ENCODE measurements at places on chromosomes 3 and 15.

DNA sequence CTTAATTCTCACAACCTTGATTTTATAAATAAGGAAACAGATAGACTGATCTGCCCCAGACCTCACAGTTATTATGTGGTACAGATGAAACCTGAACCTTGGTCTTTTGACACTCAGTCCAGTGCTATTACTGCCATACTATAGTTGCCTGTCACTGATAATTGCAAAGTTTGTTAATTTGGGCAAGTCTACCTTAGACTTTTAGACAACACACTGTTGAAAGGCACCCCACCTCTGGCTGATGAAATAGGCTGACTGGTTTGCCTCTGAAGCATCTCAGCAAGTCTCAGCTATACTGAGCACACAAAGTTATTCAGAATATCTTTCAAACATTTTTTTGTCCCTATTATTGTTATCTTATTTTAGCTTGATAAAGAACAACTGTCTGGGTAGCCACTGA, 53.1 kb upstream of the MAP4 start:
- H3K4me1 ChIP-seq, result peaks cover 13% of the 10 kb centered on the region
- no peak for DNase-seq
- no peak overlapping the region for H3K4me3 ChIP-seq
- no peak overlapping the region for H3K27ac ChIP-seq
- no peaks in the 10 kb centered on the region for H3K27me3 ChIP-seq
- peaks cover 16% of the 10 kb centered on the region for H3K36me3 ChIP-seq

DNA sequence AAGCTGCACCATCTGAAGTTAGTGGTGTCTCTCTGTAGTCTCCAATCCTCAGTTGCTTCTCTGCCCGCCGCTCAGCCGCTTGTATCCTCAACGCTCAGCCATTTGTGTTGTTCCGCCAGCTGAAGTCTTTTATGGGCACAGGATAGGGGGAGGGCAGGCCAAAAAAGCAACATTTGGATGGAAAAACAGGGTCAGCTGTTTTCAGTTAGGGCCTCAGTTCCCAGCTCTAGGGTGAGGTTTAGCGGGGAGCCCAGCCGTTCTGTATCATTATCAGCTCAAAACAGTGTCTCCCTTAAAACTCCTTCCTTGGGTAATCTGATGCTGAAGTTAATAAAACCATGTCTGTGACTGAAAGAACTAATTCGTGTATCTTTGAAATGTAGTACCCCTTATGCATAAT, 329.5 kb upstream of the AZI2 start:
- H3K4me3 ChIP-seq, result no peak overlapping the region
- H3K27me3 ChIP-seq, result no peaks in the 10 kb centered on the region
- no peaks in the 10 kb centered on the region for H3K36me3 ChIP-seq
- H3K4me1 ChIP-seq, result no peaks in the 10 kb centered on the region
- DNase-seq, result no peak

DNA sequence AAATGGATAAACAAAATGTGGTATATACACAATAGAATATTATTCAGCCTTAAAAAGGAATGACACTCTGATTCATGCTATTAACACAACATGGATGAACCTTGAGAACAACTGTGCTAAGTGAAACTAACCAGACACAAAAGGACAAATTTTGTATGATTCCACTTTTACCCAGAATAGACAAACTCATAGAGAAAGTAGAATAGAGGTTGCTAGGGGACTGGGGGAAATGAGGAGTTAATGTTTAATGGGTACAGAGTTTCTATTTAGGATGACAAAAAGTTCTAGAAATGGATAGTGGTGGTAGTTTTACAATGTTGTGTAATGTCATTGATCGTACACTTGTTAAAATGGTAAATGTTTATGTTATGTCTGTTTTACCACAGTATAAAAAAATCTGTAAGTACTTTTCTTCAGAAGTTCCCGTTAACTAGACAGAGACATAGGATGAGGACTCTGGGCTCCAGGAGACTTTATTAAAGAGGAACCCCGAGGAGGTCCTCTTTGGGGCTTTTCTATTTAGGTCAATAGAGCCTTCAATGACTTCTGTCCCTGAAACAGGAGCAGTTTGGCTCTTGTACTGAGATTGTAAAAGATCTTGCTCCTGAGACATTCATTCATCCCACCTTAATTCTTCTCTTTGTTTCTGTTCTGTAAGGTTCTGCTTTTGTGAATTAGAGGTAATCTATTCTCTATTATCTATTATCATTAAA, 24.5 kb downstream of the ABHD6 start:
- no peak overlapping the region for H3K4me3 ChIP-seq
- H3K27ac ChIP-seq, result no peak overlapping the region
- H3K36me3 ChIP-seq, result no peaks in the 10 kb centered on the region
- no peak for DNase-seq
- peaks cover 14% of the 10 kb centered on the region for H3K4me1 ChIP-seq
- H3K27me3 ChIP-seq, result no peaks in the 10 kb centered on the region

DNA sequence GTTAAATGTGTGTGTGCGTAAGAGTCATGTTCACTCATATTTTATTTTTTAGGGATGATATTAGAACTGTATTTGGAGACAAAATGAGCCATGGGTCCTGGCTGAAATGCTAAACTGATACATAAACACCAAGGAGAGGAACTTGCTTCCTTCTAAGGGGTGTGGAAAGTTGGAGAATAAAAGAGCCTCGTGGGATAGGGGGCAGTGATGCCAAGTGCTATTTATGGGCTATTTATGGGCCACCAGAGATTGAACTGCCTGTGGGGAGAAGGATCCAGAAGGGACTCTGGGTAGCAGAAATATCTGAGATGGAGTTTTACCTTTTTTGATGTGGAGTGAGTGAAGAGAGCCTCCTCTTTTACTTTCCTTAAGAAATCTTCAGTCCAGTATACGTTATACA, 1.8 kb upstream of the ARNT2 start:
- DNase-seq, result no peak
- no peaks in the 10 kb centered on the region for H3K36me3 ChIP-seq
- H3K27ac ChIP-seq, result no peak overlapping the region
- peaks cover 69% of the 10 kb centered on the region for H3K27me3 ChIP-seq
- no peak overlapping the region for H3K4me3 ChIP-seq
- peaks cover 4% of the 10 kb centered on the region for H3K4me1 ChIP-seq

GRCh38 chr3:108297647-108298046, 1.3 kb downstream of the HHLA2 start:
- H3K4me1 ChIP-seq, result peaks cover 88% of the 10 kb centered on the region
- peaks cover 6% of the 10 kb centered on the region for H3K36me3 ChIP-seq
- no peak for DNase-seq
- no peak overlapping the region for H3K27ac ChIP-seq

DNA sequence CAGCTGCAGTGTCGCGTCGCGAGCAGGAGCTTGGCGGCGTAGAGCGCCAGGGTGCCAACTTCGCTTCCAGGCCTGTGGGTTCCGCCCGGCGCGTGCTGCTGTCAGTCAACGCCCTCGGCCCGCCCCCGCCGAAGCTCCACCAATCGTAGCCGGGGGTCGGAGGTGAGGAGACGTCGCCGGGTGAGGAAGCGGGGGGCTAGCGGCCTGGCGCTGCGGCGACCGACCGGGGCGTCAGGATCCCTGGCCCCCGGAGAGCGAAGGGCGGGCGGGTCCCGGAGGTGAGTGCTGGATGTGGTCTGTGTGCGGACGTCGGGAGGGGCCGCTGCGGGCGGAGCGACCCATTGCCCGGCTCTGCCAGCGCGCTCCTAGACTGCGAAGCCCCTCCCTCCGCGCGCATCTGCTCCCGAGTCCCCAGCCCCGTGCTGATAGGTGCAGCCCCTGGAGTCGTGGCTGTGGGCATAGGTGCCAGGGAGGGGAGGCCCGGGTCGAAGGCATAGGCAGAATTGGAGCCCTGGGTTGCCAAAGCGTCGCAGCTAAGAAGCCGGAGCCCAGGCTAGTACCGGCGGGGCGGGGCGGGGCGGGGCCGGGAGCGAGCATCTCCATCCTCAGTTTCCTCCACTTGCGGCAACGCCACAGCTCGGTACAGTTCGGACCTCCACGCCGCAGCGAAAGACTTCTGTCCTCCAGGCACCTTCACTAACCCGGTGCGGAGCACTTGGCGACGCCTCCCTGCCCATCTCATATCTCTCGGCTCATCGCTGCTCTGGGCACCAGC, at the start of gene NXPE3:
Gene NXPE3, plus strand, starts transcription at position 165 of the 775 bp plus-strand sequence. CDS start 6,386 bp downstream, outside the sequence.
- peaks cover 37% of the 10 kb centered on the region for H3K4me1 ChIP-seq
- DNase-seq, result peak; percentile 95
- H3K4me3 ChIP-seq, result peak within 1 kb of the TSS; percentile 90
- H3K27me3 ChIP-seq, result no peaks in the 10 kb centered on the region
- H3K36me3 ChIP-seq, result peaks cover 16% of the 10 kb centered on the region

DNA sequence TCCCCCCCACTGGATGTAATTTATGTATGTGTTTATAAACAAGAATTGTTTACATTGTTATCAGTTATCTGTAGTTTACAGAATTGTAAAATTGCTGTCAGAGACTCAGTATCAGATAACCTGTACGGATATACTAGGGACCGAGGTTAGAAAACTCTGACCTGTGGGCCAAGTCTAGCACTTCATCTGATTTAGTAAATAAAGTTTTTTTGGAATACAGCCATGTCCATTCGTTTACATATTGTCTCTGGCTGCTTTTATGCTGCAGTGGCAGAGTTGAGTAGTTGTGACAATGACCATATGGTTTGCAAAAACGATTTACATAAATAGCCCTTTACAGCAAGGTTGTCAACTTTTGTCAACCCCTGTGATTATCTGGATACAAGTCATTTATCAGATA, 52.6 kb downstream of the LRRC28 start:
- no peaks in the 10 kb centered on the region for H3K27me3 ChIP-seq
- H3K27ac ChIP-seq, result no peak overlapping the region
- DNase-seq, result no peak
- peaks cover 1% of the 10 kb centered on the region for H3K36me3 ChIP-seq
- no peak overlapping the region for H3K4me3 ChIP-seq

- H3K27me3 ChIP-seq, result no peaks in the 10 kb centered on the region
- H3K27ac ChIP-seq, result no peak overlapping the region
- peaks cover 20% of the 10 kb centered on the region for H3K4me1 ChIP-seq
- no peak for DNase-seq
- H3K36me3 ChIP-seq, result peaks cover 24% of the 10 kb centered on the region
These were observed 6.2 kb downstream of the MGA start for GRCh38 chr15:41666353-41666920.

- H3K4me1 ChIP-seq, result peaks cover 35% of the 10 kb centered on the region
- no peak for DNase-seq
- H3K27me3 ChIP-seq, result no peaks in the 10 kb centered on the region
- H3K36me3 ChIP-seq, result peaks cover 12% of the 10 kb centered on the region
- no peak overlapping the region for H3K27ac ChIP-seq
- no peak overlapping the region for H3K4me3 ChIP-seq
These were observed 82.0 kb downstream of the LIPC start for GRCh38 chr15:58513726-58514336.

DNA sequence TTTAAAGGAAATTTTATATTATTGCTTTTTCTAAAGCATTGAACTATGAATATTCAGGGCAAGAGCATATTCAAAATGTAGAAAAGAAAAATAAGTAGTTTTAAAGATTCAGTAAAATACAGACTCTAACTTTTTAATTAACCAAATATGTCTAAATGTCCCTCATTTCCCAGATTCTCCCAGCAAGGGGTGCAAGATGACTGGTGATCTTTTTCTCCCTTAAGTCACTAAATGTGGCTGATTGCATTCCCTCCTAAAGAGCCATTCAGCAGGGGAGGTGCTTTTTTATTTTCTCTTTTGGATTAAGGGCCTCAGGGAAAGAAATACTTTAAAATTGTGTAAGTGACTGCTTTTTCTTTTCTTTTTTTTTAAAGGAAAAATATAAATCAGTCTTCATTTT, 406.9 kb downstream of the OXSM start:
- DNase-seq, result no peak
- H3K4me3 ChIP-seq, result no peak overlapping the region
- H3K36me3 ChIP-seq, result no peaks in the 10 kb centered on the region
- no peaks in the 10 kb centered on the region for H3K4me1 ChIP-seq
- H3K27ac ChIP-seq, result no peak overlapping the region
- H3K27me3 ChIP-seq, result no peaks in the 10 kb centered on the region

DNA sequence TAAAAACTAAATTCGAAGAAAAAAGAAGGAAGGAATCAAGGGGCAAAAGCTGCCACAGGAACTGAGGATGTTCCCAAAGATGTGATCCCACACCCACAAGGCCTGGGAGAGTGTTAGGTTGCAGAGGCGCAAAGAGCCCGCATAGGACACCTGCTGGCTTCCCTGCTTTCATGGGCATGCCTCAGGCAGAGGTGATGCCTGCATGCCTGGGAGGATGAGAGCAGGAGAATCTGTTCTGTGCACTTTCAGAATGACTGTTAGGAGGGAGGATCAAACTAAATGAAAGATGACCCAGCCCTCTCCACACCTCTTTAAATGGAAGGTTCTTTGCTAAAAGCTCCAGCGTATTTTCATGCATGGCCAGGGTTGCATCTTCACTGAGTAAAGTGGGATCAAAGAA, 162.4 kb downstream of the PLCL2 start:
- H3K27ac ChIP-seq, result no peak overlapping the region
- H3K4me1 ChIP-seq, result peaks cover 42% of the 10 kb centered on the region
- no peaks in the 10 kb centered on the region for H3K27me3 ChIP-seq
- no peak overlapping the region for H3K4me3 ChIP-seq
- H3K36me3 ChIP-seq, result peaks cover 70% of the 10 kb centered on the region
- DNase-seq, result no peak

DNA sequence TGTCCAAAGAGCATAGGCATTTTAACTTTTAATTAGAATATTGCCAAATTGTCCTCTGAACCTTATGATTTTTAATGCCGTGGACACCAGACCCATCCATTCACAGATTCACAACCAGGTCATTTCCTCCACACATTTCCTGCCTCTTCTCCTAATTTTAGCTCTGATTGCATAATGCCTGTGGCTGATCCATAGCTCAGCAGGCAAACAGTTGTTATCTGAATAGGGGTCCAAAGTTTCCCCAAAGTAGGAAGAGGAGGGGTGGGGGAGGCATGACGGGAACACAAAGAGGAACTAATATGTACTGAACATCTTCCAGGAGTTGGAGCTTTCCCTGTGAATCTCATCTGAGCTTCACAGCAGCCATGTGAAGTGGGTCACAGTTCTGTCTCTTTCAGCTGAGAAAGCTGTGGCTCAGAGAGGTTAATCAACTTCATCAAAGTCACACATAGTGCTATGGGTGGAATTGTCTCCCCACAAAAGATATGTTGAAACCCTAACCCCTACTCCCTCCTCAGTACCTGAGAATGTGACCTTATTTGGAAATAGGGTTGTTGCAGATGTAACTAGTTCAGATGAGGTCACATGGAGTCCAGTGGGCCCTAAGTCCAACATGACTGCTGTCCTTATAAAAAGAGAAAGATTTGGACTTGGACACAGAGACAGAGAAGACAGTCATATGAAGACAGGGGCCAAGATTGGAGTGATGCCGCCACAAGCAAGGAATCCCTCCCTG, 106.7 kb upstream of the AGBL1 start:
- no peak overlapping the region for H3K27ac ChIP-seq
- peaks cover 10% of the 10 kb centered on the region for H3K27me3 ChIP-seq
- H3K4me1 ChIP-seq, result no peaks in the 10 kb centered on the region
- no peak overlapping the region for H3K4me3 ChIP-seq
- DNase-seq, result no peak
- no peaks in the 10 kb centered on the region for H3K36me3 ChIP-seq

- H3K27me3 ChIP-seq, result peaks cover 8% of the 10 kb centered on the region
- H3K4me1 ChIP-seq, result no peaks in the 10 kb centered on the region
These were observed 141.4 kb downstream of the TP63 start for GRCh38 chr3:189772584-189772983.

- no peak for DNase-seq
- H3K36me3 ChIP-seq, result no peaks in the 10 kb centered on the region
These were observed 13.7 kb upstream of the PDIA5 start for GRCh38 chr3:123053107-123053506.

GRCh38 chr15:39918688-39919385, 1.2 kb downstream of the GPR176 start:
- H3K4me1 ChIP-seq, result peaks cover 14% of the 10 kb centered on the region
- peak overlapping the region; percentile 26 for H3K4me3 ChIP-seq
- peaks cover 3% of the 10 kb centered on the region for H3K36me3 ChIP-seq
- DNase-seq, result no peak
- no peak overlapping the region for H3K27ac ChIP-seq
